ENCODE measurements at places on chromosomes 6 and 20.
A peak's percentile ranks its signal among the peaks of the same experiment; 100 is the strongest.

GRCh38 chr6:112539355-112539754 is 192.2 kb downstream of the RFPL4B start:
- DNase-seq = no peak

GRCh38 chr20:57178582-57179111 is 87.8 kb downstream of the BMP7 start:
- DNase-seq = no peak

DNA sequence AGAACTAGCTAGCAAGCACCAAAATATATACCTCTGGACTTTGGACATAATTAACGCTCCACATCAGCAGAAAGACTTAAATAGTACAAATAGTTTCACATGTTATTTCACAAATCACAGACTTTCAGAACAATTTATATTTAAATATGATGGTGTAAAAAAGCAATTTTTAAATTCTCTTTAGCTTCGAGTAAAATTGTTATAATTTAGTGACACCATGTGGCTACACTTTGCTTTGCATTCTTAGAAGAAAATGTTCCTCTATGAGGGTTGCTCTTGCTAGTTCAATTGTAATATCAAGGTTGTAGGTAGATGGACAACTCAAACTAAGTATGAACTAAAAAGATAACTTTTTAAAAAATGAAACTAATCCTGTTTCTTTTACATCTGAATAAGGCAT is 69.0 kb downstream of the BTBD9 start:
- peak; percentile 27 for DNase-seq

GRCh38 chr20:29452186-29452585 is 1805.3 kb upstream of the DEFB115 start:
- DNase-seq = no peak

DNA sequence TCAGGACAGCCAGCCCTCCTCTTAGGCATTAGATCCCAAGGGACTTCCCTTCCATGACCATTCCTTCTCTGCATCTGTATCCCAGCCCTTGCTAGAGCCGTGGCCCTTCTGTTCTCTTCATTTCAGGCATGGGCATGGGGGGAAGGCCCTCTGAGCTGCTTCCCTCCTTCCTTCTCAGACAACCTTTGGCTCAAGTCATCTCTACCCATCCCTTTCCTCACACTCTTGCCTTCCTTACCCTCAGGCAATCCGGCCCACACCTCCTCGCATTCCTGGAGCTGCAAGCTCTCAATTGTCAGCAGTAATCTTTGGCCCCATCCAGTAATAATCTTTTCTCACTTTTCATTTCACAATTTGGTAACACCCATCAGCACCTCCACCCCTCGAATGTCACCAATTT is 426.9 kb upstream of the JARID2 start:
- no peak for DNase-seq

DNA sequence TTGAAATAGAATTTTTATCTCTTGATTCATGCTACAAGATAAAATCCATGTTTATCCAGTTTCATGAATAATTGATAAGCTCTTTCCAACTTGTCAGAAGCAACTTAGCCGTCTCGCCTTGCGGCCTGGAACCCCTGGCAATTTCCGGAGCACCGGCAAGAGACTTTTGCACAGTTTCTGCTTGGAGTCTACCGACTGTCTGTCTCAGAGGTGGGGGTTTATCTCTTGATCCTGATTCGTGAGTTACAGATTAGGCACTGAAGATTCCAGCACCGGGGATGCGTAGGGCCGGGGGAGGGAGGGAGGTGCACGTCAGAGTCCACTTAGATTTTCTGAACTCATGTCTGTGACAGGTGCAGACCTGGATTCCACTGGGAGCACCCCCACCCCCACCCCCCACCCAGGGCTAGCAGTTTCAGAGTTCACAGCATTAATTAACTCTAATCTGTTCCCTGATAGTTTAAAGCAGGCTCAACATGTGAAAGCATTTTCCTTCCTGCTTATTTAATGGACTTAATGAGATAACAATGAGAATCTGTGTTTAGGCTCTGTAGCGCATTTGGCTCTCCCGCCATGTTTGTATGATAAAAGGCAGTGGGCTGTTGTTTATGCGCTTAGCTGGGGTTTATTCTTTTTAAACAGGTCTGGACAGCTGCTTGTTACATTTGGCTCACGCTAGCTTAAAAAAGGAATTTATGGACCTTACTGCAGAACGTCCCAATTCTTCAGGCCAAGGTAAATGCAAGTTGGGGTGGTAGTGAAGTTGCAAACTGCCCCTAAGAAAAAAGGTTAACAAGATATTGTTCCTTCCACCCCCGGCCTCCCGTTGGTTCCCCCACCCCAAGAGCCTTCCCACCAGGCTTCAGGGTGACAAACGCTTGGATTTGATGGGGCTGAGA is 8.1 kb upstream of the APCDD1L start:
- DNase-seq = no peak

- DNase-seq = no peak
These were observed 45.1 kb downstream of the RNASET2 start for GRCh38 chr6:166911248-166911677.

DNA sequence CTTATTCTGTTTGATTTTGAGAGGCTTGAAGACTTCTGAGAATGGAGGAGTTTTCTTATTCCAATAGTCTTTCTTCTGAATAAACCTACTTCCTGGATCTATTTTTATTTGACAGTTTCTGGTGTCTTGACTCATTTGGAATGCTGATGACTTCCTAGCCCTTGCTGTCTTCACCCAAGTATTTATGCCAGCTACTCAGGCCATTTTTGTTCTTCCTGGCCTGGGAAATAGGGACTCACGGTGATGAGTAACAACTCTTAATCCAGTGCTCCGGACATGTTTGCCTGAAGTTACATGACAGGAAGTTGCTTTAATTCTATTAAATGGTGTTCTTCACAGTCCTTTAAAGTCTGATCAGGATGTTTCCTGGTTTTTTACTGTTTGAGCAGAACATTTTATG is 272.1 kb upstream of the EYS start:
- no peak for DNase-seq

DNA sequence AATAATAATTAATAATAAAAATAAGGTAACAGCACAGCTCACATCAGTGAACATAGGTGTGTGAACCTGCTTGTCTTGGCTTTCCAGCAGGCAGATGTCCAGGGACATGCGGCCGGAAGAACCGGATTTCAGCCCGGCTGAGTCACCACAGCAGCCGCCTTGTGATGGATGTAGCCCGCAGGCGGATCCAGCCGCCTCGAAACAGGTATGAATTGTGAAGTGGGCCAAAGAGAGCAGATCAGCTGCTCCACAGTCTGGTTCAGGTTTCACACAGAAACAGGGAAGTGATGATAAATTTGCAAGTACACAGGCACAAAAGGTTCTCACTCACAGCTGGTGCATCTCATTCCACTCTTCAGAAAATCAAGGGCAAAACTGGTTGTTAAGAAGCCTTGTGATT is 55.1 kb downstream of the ID4 start:
- no peak for DNase-seq

DNA sequence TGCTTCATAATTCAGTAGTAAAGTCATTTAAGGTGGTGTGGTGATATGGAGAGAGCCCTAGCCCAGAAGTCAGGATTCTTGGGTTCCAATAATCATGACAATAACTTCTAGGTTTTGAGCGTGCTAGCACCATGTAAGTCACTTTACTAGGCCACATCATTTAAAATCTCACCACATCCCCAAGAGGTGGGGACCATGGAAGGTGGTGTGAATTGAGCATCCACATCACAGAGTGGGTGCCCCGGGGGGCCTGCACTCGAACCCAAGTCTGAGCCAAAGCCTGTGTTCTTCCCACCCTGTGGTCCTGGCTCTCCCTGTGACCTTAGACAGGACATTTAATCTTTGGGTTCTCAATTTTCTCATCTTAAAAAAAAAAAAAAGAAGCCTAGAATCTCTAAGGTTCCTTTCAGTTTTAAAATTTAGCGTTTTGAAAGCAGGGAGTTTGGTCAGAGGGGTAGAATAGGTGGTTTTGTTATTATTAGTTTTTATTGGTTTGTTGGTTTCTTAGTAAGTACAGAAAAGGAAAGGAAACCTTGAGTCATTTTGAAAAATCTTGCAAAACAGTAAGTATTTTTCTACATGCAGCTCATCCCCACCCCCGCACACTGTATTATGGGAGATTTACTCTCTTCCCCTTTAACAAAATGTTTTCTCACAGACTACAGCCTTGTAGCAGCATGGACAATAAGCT is 26.4 kb downstream of the ARMC2 start:
- peak; percentile 79 for DNase-seq

DNA sequence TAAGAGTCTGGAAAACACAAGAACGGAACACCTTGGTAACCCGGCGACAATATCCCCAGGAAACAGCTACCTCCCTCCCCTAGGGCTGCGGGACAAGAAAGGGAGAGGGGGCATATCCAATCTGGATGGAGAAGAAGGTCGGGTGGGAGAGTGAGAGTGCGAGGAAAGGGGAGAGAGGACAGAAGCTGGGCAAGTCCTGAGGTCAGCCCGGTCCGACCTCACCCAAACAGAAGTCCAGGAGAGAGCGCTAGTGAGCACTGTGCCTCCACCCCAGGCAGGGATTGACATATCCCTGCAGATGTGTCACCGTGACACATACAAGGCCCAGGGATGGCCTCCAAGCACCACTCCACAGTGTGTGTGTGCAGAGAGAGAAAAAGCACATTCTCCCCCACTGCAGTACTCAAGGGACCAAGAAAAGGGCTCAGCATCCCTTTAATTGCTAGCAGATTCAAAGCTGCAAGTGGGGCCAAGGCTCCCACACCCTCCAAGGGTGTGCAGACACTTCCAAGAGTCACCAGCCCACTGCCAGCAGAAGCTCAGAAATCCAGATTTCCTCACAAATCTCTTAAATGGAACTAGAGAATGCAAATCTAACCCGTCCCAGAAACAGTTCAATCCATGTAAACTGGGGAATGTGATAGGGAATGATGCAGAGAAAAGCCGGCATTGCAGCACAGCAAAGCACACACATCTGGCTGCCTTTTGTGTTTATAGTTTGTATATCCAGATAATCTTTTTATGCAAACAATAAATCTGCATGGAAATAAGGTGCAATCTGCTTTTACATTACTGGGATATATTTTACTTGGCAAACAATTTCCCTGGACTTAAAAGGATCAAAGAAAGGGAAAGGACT is 3.1 kb downstream of the PXDC1 start:
- peak; percentile 53 for DNase-seq

- DNase-seq = no peak
These were observed 188.3 kb upstream of the MCHR2 start for GRCh38 chr6:100182313-100182712.

GRCh38 chr6:32943864-32944649 is 3.2 kb upstream of the HLA-DMB start:
- peak; percentile 93 for DNase-seq

GRCh38 chr6:119834418-119834817 is 484.9 kb upstream of the MAN1A1 start:
- no peak for DNase-seq

Data from GM12865 (cell line).